Neural crest cell (in vitro differentiated cells): ENCODE measurements at places on chromosomes 5 and 9.
A peak's percentile ranks its signal among the peaks of the same experiment; 100 is the strongest.

DNA sequence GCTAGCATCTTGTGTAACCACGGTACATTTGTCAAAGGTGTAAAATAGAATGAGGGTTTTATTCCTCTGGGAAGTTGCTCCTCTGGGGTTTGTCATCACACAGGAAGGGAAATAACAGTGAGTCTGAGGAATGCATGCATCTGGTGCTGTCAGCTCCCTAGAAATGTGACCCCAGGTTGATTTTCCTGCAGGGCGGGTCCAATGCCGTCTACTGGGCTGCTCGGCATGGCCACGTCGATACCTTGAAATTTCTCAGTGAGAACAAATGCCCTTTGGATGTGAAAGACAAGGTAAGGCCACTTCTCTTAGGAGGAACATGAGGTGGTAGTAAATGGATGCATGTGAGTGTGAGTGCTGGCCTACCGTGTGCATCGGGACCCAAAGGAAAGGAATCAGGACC is 78.8 kb upstream of the CTSL start:
- DNase-seq: no peak

- no peak for DNase-seq
Measured at GRCh38 chr9:21568484-21568883, 86.4 kb upstream of the IFNE start.

- DNase-seq: peak; percentile 53
Measured at GRCh38 chr5:145936401-145937131, at the start of gene SH3RF2. SH3RF2 (plus strand) TSS chr5:145936578; CDS start chr5:145937929, 1,351 bp downstream.

DNA sequence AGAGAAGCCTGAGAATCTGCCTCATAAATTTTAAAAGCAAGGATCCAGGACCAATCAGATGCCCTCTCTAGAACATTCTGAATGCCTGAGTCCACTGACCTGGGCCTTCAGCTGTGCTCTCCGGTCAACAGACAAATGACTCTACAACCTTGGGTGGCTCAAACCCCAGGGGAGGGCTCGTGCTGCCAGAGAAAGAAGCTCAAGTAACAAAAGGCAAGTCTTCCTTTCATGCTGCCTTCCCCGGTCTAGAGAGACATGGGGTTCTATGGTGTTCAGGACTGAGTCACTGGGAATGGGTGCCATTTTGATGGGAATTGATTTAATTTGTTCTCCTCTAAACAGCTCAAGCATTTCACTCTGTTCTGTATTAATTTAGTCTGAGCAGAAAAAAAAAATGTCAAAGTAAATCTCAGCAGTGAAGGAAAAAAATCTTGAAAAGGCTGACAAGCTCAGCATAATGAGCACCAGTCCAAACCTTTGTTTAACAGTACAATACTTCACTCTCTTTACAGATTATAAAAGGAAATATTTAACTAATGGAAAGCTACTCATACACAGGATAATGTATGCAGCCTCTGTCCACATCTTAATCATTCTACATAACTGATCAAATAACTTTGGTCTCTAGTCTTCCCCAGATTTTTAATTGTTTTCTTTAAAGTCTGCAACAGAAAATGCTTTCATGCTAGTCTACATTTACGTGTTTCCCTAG is 191.0 kb downstream of the GLIS3 start:
- no peak for DNase-seq

DNA sequence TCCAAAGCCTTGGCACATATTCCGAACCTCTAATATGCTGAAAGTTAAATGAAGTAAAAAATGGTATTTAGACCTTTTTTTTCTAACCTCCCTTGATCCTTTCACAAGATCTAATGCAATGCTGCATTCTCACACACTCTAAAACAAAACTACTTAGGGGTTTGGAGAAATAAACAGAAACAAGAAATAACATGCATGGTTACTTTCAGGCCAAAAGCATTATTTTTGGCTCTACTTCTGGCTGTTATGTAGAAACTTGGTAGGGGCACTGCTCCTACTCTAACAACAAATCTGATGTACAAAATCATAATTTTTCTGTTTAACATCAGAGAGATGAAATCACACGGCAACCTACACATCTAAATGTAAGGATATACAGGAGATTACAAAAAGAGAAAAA is 51.2 kb downstream of the CHD1 start:
- no peak for DNase-seq

DNA sequence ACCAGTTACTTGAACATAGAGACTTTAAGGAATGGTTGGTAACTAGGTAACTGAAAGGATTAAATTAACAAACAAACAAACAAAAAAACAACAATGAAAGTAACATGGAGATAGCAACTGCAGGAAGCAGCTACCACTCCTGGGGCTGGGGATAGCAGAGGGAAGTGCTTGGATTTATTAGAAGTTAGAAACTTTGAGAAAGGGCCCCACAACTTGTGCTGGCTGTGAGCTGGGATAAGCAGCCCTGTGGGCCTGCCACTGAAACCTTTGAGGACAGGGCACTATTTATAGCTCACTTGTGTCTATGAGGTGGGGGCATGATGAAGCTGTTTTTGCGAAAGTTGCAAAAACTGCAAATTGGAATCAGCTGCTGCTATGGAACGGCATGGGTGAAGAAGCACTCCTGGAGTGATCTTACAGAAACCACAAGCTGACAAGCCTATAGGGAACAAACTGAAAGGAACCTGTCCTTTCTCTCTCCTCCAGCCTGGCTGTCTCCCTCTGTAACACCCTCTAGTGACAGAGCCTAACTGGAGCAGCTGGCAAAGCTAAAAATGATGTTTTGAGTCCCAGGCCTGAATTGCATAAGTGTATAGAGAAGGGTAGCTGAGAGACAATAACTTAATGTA is 91.4 kb upstream of the RANBP6 start:
- DNase-seq: no peak

DNA sequence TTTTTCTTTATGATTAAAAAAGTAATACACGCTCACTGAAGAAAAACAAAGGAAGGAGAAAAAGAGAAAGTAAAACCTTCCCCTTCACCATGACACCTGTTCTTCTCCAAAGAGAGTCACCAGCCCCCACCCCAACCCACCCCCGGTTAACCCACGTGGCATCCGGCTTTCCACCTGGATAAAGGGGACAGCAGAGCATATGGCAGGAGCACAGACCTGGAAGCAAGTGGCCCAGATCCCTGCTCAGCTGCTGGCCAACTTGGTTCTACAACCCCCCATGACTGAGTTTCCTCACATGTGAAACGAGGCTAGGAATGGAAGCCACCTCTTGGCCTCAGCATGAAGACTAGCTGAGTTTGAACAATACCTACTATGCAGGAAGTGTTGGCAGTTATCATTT is 5.1 kb downstream of the CCDC180 start:
- DNase-seq: no peak

- DNase-seq: no peak
Measured at GRCh38 chr9:114238891-114239875, 83.7 kb upstream of the ORM1 start.

GRCh38 chr5:74685979-74686631 is 1.1 kb downstream of the HEXB start:
- no peak for DNase-seq

DNA sequence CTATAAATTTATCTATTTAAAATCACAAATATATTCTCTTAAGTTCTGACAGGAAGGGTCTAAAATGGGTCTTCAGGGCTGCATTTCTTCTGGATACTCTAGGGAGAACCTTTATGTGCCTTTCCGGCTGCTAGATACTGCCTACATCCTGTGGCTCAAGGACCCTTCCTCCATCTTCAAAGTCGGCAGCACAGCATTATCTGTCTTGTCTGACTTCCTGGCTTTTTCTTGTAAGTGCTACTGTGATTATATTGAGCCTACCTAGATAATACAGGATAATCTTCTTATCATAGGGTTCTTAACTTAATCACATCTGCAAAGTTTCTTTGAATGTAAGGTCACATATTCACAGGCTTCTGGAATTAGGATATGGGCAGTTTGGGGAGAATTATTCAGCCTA is 943.8 kb upstream of the TYRP1 start:
- DNase-seq: no peak

GRCh38 chr5:106522296-106522695 is 1148.4 kb downstream of the EFNA5 start:
- DNase-seq: no peak

GRCh38 chr5:114957384-114957783 is 212.3 kb downstream of the TRIM36 start:
- no peak for DNase-seq

DNA sequence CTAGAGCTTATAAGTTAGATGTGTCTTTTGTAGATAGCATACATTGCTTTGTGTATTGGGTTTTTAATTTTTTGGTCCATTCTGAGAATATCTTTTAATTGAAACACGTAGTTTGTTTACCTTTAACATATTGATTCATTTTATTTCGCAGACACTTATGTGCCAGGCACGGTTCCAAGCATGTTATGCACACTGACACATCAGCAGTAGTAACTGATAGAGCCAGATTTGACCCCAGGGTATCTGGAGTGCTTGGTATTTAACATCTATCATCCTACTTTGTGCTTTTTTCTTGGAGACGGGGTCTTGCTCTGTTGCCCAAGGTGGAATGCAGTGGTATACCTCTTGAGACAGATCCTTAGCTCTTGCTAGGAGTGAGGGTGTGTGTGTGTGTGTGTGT is 71.9 kb downstream of the USP20 start:
- DNase-seq: no peak
